ENCODE measurements at places on chromosomes 13 and 19.

- peak; percentile 45 for DNase-seq
Measured at GRCh38 chr19:2475018-2475701, 767 bp upstream of the GADD45B start.

DNA sequence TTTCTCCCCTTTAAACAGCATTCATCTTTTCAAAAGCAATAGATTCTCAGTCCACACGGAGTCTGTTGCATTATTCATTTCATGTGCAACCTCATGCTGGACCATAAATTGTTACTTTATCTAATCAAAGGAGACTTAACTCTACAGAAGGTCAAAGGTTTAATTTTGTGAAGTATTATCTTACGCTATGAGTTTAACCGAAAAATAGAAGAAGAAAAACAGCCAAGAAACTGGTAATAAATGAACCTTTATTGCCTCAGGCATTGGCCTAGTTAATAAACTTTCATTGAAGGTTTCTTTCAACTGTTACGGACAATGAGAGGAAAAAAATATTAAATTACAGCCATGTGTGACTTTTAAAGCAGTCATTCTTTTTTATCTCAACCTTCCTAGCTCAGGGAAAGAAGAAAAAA, 223.6 kb downstream of the DACH1 start:
- DNase-seq: no peak

DNA sequence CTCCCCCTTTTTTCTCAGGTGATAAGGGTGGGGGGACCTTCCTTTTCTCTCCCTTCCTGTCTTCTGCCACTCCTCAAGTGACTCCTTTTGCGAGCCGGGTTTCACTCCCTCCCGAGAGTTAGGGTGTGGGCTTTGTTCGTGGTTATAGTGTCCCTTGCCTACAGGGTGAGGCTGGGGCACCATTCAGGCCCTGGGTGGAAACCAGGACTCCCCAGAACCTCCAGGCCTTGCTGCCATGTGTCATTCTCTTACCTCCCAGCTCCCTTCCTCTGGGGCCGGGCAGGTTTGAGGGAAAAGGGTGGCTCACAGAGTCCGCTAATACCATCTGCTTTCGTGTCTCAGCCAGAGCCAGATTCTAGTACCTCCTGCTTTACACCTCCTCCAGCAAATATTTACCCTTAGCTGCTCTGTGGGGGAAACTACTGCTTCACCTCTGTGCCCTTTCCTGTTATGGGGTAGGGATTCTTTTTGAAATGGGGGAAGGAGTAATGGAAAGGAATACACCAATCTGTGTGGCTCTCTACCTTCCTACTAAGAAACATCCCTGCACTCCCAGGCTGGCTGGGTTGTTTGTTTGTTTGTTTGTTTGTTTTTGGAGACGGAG, 2.8 kb downstream of the ACTN4 start:
- DNase-seq: no peak

GRCh38 chr19:46014941-46015686, 7.7 kb downstream of the PGLYRP1 start:
- DNase-seq: peak; percentile 68

GRCh38 chr13:51920267-51920666, 58.5 kb downstream of the CCDC70 start:
- DNase-seq: no peak

DNA sequence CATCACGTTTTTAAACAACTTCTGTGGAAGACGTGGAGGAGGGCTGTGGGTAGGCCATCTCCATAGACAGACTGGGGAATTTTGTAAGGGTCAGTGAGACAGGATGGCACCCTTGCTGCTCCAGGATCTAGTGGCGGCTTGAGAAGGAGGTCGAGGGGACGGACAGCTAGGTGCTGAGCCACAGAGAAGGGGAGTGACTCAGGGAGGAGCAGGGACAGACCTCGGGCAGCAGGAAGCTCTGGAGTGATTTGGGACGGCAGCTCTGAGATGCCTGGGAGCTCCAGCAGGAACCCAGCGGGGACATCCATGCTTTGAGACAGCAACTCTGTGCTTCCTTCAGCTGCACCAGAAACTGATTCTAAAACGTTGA, 169.1 kb upstream of the SOX1 start:
- no peak for DNase-seq

- DNase-seq: no peak
Measured at GRCh38 chr13:111652676-111653075, 332.2 kb downstream of the TEX29 start.

- DNase-seq: no peak
Measured at GRCh38 chr13:74620308-74620707, 486.1 kb upstream of the KLF12 start.

DNA sequence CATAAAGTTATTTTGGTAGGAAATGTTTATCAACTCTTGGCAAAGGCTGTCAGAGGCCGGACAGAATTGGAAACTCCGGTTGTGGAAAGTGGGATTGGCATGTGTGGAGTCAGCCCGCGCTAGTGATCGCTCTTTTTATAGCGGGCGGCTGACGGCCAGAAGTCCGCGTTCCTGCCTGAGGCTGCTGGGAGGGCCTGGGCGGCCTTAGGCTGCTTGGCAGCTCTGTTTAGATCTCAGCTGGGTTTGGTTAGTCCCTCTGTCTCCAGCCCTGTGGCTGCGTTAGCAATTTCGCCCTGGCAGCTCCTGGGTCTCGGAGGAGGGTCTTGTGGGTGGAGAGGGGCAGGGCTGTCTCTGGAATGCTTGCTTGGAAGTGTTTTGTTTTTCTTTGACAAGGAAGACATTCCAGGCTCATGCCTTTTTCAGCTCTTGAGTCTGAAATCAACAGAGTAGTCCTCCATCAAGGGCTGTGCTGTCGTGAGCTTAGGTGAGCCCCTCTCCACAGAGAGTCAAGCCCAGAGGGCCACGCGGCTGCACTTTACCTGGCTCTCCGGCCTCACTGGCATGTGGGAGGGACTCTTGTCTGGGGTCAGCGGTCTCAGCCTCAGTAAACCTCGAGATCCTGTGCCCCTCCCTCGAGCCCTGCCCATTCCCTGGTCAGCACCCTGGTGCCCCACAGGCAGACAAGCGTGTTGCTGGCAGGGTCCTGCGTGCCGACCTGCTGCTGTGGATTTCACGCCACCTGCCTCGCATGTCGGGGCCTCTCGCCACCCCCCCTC, 22.5 kb downstream of the DOT1L start:
- DNase-seq: no peak

DNA sequence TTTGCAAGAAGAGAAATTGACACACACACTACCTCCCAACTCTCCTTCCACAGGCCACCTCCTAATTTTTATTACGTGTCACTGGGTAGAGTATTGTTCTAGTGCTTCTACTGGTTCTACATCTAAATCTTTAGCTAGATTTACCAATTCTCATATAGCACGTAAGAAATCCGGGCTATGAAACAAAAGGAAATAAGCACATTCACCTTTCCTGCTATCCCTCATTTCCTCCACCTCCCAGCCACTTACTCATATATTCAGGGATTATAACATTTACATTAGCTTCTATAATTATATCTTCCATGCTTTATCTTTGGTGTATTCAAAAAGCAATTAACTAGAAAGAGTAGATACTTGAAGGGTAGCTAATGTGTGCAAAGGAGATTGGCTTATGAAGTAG, 39.7 kb downstream of the USP12 start:
- DNase-seq: no peak

- no peak for DNase-seq
Measured at GRCh38 chr13:31380715-31381114, 180.9 kb downstream of the B3GLCT start.

- no peak for DNase-seq
Measured at GRCh38 chr19:5343848-5344247, 3.2 kb upstream of the PTPRS start.

GRCh38 chr13:48496271-48497161, 36.4 kb downstream of the RCBTB2 start:
- no peak for DNase-seq

- DNase-seq: peak; percentile 16
Measured at GRCh38 chr19:19185853-19186740, 5.9 kb downstream of the BORCS8 start.

- no peak for DNase-seq
Measured at GRCh38 chr19:53485046-53486004, 17.8 kb downstream of the ZNF813 start.

GRCh38 chr19:43634872-43635560, 4.6 kb downstream of the CADM4 start:
- no peak for DNase-seq

GRCh38 chr13:83633746-83634145, 248.5 kb downstream of the SLITRK1 start:
- DNase-seq: no peak

DNA sequence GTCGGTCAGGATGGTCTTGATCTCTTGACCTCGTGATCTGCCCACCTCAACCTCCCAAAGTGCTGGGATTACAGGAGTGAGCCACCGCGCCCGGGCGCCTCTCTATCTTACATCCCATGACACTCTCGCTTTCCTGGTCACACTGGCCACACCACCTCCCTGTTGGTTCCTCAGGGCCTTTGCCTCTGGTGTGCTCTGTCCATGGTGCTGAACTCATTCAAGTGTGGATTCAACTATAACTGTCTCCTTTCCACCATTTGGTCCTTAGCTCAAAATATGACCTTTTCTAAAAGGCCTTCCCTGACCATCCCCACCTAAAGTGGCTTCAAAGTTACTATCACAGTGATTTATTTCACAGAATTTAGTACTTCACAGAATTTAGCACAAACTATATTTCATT, 3.7 kb upstream of the SMIM17 start:
- no peak for DNase-seq

DNA sequence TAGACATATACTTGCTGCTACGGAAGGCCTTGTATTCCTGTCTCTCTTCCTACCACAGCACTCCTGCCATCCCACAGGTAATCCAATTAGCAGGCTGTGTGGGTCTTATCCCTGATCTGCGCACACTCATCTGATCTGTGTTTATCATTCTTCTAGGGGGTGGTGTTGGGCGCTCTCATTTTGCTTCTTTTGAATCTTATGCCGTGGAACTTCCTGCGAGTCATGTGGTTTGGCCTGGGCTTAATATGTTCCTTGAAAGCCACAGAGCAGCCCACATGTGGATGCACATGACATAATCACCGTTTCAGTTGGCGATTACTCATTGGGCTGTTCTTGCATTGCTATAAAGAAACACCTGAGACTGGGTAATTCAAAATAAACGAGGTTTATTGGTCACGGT, 7.5 kb downstream of the RASA3 start:
- DNase-seq: peak; percentile 89

DNA sequence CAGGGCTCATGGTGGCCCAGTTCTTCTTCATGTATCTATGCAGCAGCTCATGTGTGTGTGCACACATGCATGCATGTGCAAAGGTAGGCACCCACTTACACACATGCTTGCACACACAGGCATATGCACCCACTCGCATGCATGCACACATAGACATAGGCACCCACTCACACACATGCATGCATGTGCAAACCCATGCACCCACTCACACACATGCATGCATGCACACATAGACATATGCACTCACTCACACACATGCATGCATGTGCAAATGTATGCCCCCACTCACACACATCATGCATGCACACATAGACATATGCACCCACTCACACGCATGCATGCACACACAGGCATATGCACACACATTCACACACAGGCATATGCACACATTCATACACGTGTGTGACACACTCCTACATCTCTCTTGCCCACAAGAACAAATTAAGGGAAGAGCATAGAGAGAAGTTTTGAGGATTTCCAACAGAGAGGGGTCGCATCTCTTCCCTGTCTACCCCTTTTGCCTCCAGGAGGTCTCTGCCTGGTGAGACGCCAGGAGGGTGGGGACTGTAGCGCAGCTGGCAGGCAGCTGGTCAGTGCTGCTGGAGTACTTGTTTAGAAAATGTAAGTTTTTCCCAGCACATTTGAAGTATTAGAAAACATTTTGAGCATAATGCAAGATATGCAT, 63.9 kb upstream of the ARHGEF7 start:
- no peak for DNase-seq

GRCh38 chr13:84032116-84032515, 149.8 kb upstream of the SLITRK1 start:
- DNase-seq: no peak

DNA sequence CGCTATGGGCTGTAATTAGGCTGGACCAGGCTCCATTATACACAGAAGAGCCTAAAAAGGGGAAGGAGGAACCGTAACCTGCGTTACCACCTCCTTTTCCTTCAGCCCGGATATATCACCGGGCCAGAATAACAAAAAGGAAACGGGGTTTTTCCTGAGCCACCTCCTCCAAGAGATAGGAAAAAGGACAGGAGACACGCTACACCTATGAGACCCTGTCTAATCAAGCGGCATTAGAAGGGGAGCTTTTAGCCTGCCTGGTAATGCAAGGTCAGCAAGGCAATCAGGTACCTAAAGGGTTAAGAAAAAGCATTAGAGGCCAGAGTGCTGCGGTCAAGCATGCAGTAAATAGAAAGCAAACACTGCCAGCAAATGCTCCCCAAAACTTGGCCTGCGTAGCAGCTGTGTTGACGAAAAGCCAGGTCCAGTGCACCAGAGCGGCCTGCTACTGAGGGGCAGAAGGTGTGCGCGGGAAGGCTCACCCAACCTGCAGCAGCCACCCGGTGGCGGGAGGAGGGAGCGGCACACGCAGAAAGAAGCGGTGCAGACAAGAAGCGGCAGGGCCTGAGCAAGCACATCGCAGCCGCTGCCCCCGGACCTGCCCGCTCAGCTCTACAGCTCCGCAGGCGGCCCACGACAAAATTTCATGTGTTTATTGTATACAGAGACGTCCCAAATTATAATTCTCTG, 1466.1 kb downstream of the UQCRFS1 start:
- no peak for DNase-seq

DNA sequence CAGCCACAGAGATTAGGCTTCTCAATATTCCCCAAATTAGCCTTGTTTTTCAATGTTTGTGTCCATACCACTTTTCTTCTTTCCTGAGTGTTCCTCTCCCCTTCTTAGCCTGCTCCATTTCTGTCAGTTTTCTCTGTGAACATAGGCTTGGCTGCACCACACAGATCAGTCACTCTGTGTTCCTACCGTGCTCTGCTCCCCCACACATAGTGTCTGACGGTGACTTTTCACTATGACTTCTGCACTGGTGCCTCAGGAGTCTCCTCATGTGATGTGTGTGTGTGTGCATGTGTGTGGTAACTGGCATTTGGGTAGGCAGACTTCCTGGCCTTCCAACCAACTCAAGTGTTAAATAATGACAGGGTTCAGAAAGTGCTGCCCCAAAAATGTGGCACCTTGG, 47.9 kb upstream of the MYCBP2 start:
- DNase-seq: no peak

- no peak for DNase-seq
Measured at GRCh38 chr19:13975870-13976269, 23.6 kb downstream of the DCAF15 start.

- DNase-seq: no peak
Measured at GRCh38 chr13:79317856-79318255, 88.2 kb downstream of the RBM26 start.

DNA sequence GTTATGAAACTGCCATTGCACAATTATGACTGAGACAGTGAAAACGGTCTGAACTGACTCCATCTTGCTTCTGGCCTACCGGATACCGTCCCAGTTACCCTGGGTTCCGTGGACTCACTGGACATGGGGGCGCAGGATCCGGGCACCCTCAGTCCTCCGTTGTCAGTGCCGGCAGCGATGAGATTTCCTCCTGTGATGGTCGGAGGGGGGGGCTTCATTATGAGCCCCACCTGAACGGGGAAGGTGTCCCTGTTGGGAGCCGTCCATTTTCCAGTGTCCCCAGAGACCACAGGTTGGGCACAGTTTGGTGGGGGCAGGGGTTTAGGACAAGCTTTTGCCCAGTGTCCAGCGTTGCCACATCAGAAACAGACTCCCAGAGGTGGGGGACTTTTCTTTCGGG, 23.4 kb downstream of the TMEM255B start:
- DNase-seq: no peak
